Natural killer cell treated with Interleukin-12 subunit alpha and Interleukin-12 subunit beta and Interleukin-15 and Interleukin-18, amount 100 ng/mL, for 72 hours (primary cell): ENCODE measurements at places on chromosomes 1 and 21. TPM values are rescaled to one million over a fixed set of nuclear protein-coding genes. Genes with fewer than 3 reads are reported as not detected.

DNA sequence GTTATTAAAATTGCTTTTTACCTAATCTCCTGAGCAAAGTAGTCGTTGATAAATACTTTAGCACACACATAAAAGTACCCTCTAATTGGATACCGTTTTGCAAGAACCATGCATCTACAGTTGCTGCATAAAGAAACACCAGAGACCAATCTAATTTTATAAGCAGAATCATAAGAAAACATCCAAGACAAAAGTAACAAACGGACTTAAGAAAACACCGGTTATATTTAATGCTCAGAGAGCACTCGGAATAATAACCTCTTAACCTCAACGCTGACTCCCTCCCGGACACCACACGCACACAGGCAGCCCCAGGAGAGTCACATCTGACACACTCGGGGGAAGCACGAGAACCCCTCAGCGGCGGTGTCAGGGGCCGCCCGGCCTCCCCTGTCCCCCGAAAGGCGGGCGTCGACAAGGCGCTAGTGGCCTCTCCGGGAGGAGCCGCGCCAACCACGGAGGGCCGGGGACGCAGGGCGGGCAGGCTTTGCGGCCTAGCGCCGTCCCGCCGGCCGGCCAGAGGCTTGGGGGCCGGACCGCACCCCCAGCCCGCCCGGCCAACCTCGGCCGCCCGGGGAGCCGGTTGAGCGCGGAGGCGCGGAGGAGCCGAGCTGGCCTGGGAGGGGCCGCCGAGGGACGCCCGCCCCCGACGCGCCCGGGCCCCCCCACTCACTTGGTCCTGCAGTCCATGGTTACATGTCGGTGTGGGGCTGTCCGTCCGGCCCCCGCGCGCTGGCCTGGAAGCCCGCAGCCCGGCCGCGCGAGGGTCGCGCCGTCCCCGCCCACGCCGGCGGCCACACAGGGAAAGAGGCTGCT is 606 bp downstream of the DENND1B start:
- peak; percentile 70 for DNase-seq

GRCh38 chr1:9615316-9616063 is 26.8 kb downstream of the TMEM201 start:
- no peak for DNase-seq

DNA sequence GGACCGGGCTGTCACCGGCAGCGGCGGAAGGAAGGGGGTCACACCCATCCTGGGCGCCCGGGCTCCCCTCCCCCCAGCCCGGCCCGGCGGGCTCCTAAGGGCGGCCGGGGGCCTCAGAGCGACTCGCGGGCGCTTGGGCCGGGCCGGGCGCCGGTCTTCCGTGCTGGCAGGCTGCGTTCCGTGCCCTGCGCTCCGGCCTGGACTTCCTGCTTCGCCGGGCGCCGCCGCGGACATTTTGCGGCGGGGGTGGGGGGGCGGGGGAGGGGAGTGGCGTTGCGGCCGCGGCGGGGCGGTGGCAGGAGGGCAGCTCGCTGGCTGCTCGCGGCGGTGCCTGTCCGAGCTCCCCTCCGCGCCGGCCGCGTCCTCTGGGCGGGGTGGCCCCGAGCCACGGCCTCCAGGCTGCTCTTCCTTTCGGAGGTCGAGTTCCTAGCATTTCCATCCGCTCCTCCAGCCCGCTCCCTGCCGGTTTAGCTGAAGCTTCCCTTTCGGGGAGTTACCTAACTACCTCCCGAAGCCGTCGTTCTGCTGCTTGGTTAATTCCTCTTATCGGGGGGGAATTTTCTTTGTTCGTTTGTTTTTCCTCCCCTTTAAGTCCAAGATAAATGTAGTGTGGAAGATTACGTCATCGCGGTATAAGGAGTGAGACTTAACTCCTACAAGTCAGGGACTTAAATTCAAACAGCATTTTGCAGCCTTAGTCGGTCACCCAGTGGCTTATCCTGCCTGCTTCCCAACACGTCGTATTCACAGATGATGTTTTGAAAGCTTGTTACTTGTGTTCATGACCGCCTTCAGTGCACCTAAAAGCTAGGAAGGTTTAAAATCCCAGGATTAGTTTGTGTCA is 730 bp downstream of the CDC42 start:
- peak; percentile 80 for DNase-seq

DNA sequence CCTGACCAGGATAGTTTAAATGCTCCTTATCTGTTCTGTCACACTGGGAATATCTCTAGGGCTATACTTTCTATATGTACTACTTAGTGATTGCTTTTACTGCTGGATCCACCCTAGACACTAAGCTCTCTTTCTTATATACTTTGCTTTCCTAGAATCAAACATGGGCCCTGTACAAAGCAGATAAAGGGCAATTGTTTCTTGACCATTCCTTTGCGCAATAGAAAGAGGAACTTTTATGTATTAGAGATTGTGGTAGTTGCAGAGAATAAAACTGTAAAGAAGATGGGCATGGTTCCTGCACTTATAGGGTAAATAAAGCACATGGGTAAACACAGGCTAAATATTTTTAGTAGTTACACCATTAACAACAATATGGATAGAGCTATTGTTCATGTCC is 58.8 kb downstream of the ATP6V1G3 start:
- no peak for DNase-seq

GRCh38 chr1:8985915-8986813 is 40.1 kb downstream of the SLC2A7 start:
- no peak for DNase-seq

DNA sequence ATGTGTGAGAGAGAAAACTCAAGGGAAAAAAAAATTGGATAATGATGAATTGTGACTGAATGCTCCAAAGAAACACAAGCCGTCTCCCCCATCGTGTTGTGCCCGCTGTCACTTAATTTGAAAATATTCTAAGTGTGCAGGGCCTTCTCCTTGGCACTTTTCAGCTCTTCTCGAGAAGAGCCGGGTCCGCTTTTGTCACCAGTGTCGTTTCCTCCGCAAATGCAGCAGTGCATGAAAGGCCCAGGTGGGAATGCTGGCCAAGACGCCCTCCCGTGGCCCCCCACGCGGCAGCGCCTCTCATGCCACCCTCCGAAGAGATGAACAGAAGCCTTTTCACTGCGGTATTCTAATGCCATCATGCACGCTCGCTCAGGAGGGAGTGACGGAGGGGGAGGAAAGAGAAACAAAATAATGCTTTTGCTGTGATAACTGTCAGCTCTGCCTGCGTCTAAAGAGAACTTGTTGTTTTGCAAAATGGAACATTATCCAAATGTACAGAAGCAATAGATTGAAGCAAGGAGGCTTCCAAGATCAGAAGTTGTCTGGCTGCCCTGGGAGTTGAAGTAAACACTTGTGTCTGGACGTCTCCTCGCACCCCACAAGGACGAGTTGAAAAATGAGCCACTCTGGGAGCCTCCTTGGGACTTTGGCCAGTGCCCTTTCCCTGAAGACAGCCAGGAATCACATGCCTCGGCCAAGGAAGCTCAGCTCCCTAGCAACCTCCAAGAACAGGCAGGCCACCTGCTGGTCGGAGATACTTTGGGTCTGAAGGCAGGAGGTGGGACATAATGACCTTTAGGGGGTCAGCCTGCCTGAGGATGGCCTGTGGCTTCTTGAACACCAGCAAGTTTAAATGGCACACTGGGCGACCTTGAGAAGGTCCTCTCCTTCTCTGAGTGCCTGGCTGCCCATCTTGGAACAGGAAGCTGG is 166.1 kb upstream of the ZC3H12A start:
- no peak for DNase-seq

- DNase-seq, result no peak
These were observed 214.0 kb upstream of the ZP4 start for GRCh38 chr1:238104752-238105151.

FLG2 gene
- not detected for total RNA-seq
